ENCODE measurements at places on chromosomes 2 and 18. TPM values are rescaled to one million over a fixed set of nuclear protein-coding genes. Genes with fewer than 3 reads are reported as not detected.

The REG3A gene
- total RNA-seq = not detected

The TBR1 gene
- total RNA-seq = not detected

DNA sequence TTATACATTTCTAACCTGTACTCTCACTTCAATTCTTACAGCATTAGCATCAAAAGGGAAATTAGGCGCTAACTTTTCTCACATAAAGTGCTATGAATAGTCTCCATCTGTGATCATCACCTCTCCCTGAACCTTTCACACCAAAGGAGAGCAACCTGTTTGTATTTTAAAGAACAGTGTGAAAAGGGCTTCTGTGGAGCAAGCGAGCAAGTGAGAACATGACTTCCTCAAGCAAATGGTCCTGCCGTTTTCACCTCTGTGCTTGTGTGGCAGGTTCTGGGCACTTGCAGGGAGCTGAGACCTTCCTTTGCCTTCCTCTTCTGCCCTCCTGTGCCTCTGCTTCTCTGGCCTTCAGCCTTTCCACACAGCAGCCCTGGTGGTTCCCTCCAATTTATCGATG is 51.9 kb downstream of the TGFA start:
- no peaks in the 10 kb centered on the region for H3K4me1 ChIP-seq
- H3K4me3 ChIP-seq = no peak overlapping the region
- no peaks in the 10 kb centered on the region for H3K36me3 ChIP-seq
- no peak for DNase-seq

DNA sequence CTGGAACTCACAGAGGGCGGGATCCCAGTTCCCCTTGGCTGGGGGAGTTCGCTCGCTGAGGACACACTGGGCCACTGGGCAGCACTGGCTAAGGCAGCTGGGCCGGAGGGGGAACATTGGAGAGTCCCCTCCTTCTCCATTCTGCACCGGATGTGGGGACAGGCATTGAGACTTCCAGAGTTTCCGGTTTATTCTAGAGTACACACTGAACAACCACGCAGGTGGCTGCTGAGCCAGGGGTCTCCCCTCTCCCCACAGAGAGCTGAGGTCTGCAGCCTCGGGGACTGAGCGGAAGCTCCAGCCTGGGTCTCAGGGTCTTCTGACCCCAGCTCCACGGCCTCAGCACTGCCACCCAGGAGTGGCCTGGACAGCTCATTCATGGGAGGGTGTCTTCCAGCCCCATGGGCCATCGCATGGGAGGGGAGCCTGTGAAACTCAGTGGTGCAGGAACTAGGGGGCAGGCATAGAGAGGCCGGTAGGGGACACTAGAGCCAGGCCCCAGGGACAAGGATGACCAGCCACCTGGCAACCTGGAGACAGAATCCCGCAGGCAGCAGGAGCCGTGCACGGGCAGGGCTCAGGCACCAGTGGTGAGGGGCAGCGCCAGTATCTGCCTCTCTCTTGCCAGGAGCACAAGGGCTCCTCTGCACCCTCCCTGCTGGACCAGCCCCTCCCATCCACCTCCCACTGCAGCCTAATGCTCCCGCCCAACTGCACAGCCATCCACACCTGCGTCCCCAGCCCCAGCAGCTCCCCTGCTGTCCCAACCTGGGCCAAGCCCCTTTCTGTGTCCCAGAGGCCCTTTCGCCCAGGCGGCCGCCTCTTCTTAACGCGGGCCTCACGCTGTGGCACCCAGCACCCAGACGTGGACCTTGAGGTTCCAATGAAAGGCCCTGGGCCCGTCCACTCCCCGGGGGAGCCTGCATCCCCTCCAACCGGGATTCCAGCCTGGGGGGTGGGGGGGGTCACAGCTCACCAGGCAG is 45.1 kb upstream of the GPC1 start:
- no peak for DNase-seq
- no peaks in the 10 kb centered on the region for H3K4me1 ChIP-seq
- no peaks in the 10 kb centered on the region for H3K36me3 ChIP-seq
- no peaks in the 10 kb centered on the region for H3K27me3 ChIP-seq
- no peak overlapping the region for H3K27ac ChIP-seq

The FIGN gene
- not detected for total RNA-seq

GRCh38 chr2:63514781-63515180 is 73.5 kb downstream of the WDPCP start:
- H3K4me3 ChIP-seq = no peak overlapping the region
- H3K36me3 ChIP-seq = peaks cover 16% of the 10 kb centered on the region

DNA sequence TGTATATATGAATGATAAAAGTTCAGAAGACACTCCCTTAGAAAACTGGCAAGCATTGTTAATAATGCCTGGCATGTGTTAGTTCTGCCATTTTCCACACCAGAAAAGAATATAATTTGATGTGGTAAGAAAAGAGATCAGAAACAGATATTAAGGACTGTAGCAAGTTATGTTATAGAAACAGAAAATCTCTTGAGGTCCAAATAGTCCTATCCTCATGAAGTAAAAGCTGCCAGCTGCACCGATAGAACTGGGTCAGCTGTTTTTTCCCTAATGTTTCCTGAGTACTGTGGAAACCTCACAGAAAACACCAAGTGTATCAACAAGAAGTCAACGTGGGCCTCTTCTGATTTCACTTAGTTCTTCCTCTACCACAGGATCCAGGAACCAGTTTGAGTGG is 56.9 kb upstream of the SDC1 start:
- peaks cover 6% of the 10 kb centered on the region for H3K4me1 ChIP-seq
- DNase-seq = no peak
- no peak overlapping the region for H3K4me3 ChIP-seq
- H3K27ac ChIP-seq = no peak overlapping the region
- H3K27me3 ChIP-seq = no peaks in the 10 kb centered on the region

DNA sequence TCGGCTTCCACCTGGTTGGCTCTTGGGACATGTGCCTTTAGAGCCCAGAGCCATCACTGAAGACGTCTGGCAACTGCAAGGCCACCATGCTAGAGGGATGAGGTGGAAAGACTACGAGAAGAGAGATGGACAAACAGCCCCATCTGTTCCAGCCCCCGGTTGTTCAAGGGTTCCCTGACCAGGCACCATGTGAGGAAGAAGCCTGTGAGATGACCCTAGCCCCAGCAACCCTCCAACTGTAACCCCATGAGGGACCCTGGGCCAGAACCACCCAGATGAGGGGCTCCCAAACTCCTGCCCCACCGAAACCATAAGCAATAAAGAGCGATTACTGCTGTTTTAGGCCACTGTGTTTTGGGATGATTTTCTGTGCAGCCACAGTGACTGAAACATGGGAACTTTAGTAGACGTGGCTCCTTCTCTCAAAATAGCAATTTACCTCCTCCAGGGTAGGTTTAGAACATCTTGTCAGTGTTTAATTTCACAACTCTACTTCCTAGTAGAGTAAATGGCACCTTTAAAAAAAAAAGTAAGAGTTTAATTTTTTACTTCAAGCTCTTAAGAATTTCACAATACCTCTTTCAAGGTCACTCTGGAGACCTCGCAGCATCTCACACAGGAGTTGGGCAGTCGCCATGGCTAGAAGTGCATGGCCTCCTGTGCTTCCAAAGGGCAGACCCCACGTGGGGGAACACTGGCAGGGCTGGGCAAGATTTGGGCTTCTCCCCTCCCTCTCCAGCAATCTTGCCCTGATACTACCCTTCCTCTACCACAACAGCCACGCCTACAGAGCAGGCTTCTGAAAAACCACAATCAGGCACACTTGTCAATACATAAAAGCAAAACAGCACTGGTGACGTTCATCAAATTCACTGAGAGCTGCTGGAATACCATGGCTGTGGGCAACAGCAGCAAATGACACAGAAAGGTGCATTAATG is 48.8 kb downstream of the TMEM163 start:
- H3K36me3 ChIP-seq = no peaks in the 10 kb centered on the region
- no peak overlapping the region for H3K4me3 ChIP-seq
- DNase-seq = peak; percentile 74
- H3K27ac ChIP-seq = peak overlapping the region; percentile 14
- peaks cover 10% of the 10 kb centered on the region for H3K27me3 ChIP-seq
- H3K4me1 ChIP-seq = peaks cover 68% of the 10 kb centered on the region

The L3MBTL4 gene
- 0.29 TPM for total RNA-seq

The NT5C1B gene
- not detected for total RNA-seq

- DNase-seq = no peak
- peaks cover 93% of the 10 kb centered on the region for H3K27me3 ChIP-seq
- H3K4me1 ChIP-seq = peaks cover 46% of the 10 kb centered on the region
Measured at GRCh38 chr2:222305516-222306392, 7.0 kb upstream of the PAX3 start.

The MEP1B gene
- 0.10 TPM for total RNA-seq

DNA sequence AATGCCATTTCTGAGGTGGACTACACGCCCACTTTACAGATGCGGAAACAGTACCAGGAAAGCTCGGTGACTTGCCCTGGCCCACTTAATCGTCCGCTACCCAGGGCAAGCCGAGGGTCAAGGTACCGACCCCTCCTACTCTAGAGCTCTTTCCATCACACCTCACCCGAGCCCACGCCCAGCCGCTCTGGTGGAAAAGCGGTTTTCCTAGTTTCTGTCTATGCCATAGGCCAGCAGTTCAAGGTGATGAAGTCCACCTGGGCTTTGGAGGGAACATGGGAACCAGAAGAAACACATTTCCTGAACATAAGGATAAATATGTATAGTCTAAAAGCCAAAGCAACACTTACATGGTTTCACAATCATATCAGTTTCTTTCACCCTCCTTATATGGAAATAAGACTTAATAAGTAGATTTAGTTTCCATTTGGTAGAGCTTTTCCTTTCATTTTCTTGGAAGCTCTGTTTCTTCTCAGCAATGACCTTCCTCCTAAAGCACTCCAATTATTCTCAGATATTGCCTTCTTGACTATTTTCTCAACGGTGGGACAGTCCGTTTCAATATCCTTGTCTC is 567 bp downstream of the VWA3B start:
- DNase-seq = no peak
- no peak overlapping the region for H3K27ac ChIP-seq
- peaks cover 19% of the 10 kb centered on the region for H3K4me1 ChIP-seq
- H3K36me3 ChIP-seq = no peaks in the 10 kb centered on the region
- H3K4me3 ChIP-seq = peak overlapping the region; percentile 66
- H3K27me3 ChIP-seq = peaks cover 43% of the 10 kb centered on the region

The ABHD1 gene
- 0.29 TPM for total RNA-seq

DNA sequence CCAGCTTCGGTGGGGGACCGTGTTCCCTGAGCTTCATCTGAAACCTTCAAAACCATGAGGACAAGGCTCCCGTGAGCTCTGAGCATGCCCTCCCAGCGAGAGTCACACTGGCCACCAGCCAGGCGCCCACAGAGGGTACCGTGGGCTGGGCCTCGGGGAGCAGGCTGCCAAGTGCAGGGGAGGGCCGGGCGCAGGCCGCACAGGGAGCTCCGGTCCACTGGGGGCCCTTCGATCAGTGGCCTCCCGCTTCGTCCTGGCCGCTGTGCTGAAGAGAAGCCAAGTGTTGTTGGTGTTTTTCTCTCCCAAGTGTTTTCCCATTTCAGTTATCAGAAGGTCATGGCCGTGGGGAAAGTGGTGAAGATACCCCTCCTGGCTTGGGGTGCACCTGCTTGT is 144.4 kb downstream of the PTGR3 start:
- no peak overlapping the region for H3K27ac ChIP-seq
- DNase-seq = no peak

DNA sequence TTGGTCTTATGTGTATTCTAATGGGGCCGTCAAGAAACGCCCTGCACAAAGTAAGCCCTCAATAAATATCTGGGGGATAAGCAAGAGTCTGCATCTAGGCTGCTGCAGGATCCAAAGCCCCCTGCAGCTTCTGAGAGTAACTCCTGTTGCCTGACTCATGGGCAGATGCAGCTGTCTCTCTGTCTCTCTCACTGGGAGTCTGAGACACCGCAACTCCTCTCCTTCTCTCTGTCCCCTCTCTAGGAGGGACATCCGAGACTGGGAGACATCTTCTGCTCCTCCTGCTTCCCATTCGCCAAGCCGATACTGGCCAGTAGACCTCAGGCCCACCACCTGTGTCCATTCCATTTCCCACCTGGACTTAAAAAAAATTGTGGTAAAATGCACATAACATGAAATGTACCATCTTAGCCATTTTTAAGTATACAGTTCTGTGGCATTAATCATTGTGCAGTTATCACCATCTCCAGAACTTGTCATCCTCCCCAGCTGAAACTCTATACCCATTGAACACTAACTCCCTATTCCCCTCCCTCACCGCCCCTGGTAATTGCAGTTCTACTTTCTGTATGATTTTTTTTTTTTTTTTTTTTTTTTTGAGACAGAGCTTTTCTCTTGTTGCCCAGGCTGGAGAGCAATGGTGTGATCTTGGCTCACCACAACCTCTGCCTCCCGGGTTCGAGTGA is 20.1 kb downstream of the DYSF start:
- no peak overlapping the region for H3K4me3 ChIP-seq
- H3K27ac ChIP-seq = no peak overlapping the region
- peaks cover 10% of the 10 kb centered on the region for H3K27me3 ChIP-seq
- H3K4me1 ChIP-seq = no peaks in the 10 kb centered on the region
- DNase-seq = no peak

DNA sequence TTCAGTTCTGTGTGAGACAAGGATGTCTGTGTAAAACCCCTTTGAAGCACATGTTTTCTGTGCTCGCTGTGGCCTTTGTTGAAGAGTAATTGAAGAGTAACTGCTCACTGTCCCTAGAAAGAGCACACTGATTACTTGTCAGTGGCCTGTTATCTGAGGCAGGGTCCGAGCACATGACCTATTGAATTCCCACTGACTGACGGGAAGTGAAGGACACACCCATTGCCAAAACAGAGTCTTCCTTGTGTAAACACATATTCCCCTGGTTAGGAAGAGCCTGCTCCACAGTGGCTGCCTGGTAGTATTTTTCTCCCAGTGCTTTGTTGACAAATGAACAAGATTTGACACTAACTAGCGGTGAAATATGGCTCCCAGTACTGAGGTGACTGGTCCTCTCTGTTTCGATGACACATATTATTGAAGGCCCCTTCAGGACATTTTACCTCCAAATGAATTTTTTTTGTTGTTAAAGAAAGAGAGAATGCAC is 148.5 kb upstream of the GYPC start:
- no peak for DNase-seq
- H3K4me3 ChIP-seq = no peak overlapping the region
- no peaks in the 10 kb centered on the region for H3K36me3 ChIP-seq
- no peaks in the 10 kb centered on the region for H3K4me1 ChIP-seq
- no peak overlapping the region for H3K27ac ChIP-seq
- H3K27me3 ChIP-seq = peaks cover 2% of the 10 kb centered on the region

GRCh38 chr2:231680285-231680991 is 27.9 kb upstream of the PTMA start:
- H3K36me3 ChIP-seq = no peaks in the 10 kb centered on the region
- H3K4me1 ChIP-seq = peaks cover 3% of the 10 kb centered on the region
- H3K27me3 ChIP-seq = peaks cover 19% of the 10 kb centered on the region
- no peak for DNase-seq
- H3K4me3 ChIP-seq = peak overlapping the region; percentile 37

DNA sequence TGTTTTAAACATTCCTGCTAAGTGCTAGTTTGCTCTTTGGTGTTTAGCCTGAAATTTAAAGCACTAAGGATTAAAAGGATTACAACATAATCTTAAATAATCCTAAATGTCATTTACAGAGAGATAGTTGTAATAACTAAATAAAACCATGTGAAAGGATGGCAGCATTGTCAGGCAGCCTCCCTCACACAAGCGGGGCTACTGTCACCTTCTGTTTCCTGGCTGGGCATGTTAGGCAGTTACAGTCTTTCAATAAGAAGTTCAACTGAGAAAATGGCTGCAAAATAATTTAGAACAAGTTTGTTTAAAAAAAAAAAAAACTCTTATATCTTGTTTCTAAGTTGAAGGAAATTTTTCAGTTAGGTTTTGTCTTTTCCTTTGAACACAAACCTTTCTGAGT is 124.9 kb downstream of the ARHGAP15 start:
- H3K4me3 ChIP-seq = peak overlapping the region; percentile 20
- H3K36me3 ChIP-seq = peaks cover 5% of the 10 kb centered on the region
- H3K27me3 ChIP-seq = no peaks in the 10 kb centered on the region
- H3K27ac ChIP-seq = peak overlapping the region; percentile 79
- peaks cover 78% of the 10 kb centered on the region for H3K4me1 ChIP-seq
- peak; percentile 35 for DNase-seq
